Left renal pelvis (tissue), 4 donors: ENCODE measurements at places on chromosomes 4 and X.

GRCh38 chr4:4424499-4425115 lies 37.7 kb downstream of the NSG1 start:
- DNase-seq, result no peak

- DNase-seq, result peak; percentile 37
These were observed 313.6 kb upstream of the DDX53 start for GRCh38 chrX:22686138-22686541.

GRCh38 chr4:1091561-1091995 lies 21.8 kb downstream of the RNF212 start:
- DNase-seq, result no peak

GRCh38 chr4:115852767-115853091 lies 739.3 kb upstream of the NDST4 start:
- DNase-seq, result no peak

GRCh38 chr4:16027626-16028025 lies 56.2 kb downstream of the PROM1 start:
- no peak for DNase-seq

DNA sequence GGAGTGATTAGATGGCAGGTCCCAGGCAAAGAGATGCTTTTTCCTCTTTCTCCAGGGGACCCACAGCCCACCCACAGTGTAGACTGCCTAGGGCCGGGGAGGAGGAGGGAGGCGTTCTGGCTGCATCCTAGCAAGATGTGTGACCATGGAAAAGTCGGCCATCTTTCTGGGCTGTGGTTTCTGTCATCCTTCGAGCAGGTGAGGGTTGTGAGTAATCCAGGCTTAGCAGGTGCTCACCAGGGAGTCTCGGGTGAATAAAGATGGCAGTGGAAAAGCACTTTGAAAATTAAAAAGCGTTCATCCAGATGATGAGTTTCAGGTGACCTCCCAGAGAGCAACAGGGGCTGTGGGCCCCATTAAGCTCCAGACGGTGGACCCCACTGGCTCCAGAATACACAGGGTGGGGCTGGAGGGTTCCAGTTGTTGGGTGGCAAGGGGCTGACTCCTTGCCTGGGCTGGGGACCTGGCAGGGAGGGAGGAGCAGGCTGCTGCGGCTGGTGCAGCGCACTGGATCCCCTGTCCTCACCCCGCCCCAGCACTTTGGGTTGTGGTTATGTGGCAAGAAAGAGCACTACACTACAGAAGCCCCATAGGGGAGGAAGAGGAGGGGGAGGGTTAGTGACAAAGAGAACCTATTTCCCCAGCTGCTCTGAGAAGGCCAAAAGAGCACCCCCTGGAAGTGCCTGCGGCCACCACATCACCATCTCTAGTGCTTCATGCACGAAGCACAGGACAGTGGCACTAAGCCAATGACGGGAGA lies 23.7 kb downstream of the ELF4 start:
- DNase-seq, result no peak
